ENCODE measurements at places on chromosomes 1 and 21.

- DNase-seq, result no peak
Measured at GRCh38 chr1:247111259-247111699, 7.1 kb upstream of the ZNF669 start.

DNA sequence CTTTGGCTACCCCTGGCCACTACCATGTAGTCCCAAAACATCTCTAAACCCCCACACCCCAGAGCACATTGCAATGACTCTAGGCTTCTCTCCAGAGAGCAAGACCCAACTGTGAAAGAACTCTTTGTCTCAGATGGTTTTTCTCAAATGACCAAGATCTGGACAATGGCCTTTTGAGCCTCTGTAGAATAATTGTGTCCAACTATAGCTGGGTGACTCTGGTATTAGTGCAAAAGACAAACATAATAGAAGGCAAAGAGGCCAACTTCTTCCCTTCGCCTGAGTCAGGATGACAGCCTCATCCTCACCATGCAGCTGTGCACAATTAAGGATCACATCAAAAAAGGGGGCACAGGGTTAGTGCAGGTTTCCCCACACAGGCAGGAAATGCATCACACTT, 139.6 kb downstream of the BRINP2 start:
- no peak for DNase-seq

DNA sequence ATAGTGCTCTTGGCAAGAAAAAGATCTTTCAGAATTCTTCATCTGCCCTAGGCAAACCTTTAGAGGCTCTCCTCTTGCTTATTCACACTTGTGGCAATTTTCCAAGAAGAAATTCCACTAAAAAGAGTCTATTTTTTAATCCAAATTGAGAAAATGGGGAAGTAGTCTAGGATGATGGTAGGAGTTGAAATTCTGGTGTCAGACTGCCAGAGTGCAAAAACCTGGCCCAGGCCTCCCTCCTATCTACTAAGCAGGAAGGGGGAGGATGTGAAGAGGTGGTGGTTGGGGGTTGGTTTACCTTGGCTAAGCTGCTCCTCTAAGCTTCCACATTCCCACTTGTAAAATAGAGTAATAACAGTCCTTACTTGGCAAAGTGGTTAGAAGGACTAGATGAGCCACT, 120.6 kb upstream of the KCNJ15 start:
- DNase-seq, result no peak

- no peak for DNase-seq
Measured at GRCh38 chr1:240800291-240800690, 188.3 kb upstream of the GREM2 start.

GRCh38 chr1:206931709-206932108, 10.0 kb upstream of the FCMR start:
- no peak for DNase-seq

- no peak for DNase-seq
Measured at GRCh38 chr1:234844479-234845031, 234.6 kb upstream of the IRF2BP2 start.

DNA sequence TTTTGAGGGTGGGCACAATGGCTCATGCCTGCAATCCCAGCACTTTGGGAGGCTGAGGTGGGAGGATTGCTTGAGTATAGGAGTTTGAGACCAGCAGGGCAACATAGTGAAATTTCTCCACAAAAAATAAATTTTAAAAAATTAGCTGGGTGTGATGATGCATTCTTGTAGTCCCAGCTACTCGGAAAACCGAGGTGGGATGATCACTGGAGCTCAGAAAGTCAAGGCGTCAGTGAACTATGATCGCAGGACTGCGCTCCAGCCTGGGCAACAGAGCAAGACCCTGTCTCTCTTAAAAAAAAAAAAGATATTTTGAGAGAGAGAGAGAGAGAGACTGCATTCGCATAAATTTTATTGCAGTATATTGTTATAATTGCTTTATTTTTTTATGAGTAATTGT, 75.9 kb upstream of the B3GALT5 start:
- no peak for DNase-seq
